ENCODE measurements at places on chromosomes 3 and 15.

GRCh38 chr15:79172032-79172481 is 81.5 kb upstream of the RASGRF1 start:
- no peak for DNase-seq

DNA sequence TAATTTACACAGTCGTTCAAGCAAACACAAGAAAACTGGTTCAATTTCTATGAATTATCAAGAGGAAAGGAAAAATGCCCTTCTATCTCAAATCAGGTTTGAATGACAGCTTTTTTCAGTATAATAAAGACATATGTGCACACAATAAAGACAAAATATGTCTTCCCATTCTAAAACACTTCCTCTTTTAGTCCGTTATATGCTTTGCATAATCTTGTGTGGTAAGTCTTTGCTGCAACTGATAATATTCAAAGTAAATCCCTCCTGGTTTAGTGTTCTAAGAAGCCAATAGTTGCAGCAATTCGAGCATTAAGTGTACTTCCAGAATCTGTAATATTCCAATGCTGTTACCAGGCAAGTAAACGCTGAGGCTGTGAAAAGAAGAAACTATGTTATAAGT is 43.7 kb upstream of the MAPKBP1 start:
- no peak for DNase-seq

DNA sequence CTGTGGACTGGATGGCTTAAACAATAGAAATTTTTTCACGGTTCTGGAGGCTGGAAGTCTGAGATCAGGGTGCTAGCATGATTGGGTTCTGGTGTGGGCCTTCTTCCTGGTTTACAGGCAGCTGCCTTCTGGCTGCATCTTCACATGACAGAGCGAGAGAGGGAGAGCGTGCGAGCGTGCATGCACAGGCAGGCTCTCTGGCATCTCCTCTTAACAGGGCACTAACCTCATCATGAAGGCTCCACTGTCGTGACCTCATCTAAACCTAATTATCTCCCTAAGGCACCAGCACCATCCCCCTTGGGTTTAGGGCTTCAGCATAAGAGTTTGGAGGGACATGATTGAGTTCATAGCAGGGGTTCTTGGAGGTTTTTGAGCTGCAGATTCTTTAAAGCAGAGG is 292.0 kb upstream of the C2CD4B start:
- DNase-seq = no peak

DNA sequence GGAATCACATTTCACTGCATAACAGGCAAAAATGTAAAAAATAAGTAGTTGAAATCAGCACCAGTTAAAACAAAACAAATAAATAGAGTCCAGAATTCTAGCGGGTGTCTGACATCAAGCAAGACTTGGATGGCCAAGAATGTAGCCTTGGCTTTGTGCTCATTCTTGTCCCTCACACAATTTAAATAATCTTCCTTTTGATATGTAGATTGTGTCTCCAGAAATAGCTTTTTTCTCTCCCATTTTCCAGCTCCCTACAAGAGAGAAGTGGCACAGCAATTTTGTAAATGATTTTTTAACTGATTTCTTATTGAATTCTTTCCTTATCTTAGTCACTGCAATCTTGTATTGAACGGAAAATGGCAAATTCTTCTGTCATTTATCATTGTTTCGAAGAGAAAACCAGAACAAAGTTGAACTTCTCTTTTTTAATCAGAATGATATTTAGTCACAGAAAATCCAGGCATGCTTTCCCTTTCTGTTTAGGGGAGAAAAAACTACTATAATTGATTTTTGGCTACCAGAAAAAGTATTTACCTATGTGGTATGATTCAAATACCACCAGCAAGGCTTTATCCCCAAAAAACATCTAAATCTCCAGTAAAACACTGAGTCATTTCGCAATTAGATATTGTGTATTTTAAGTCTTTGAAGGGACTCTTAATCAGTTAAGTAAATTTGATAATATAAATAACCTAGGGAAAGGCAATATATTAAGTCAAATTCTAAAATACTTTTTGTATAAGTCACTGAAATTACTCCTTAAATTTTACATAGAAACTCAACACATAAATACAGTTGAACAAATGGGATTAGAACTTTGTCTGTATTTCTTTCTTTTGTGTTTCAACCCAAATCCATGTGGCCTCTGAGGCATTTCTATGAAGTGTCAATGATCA is 481.7 kb downstream of the GBE1 start:
- DNase-seq = peak; percentile 6
